ENCODE measurements at places on chromosomes 1 and 21.

- no peak for DNase-seq
Measured at GRCh38 chr1:240646571-240647240, 34.8 kb upstream of the GREM2 start.

DNA sequence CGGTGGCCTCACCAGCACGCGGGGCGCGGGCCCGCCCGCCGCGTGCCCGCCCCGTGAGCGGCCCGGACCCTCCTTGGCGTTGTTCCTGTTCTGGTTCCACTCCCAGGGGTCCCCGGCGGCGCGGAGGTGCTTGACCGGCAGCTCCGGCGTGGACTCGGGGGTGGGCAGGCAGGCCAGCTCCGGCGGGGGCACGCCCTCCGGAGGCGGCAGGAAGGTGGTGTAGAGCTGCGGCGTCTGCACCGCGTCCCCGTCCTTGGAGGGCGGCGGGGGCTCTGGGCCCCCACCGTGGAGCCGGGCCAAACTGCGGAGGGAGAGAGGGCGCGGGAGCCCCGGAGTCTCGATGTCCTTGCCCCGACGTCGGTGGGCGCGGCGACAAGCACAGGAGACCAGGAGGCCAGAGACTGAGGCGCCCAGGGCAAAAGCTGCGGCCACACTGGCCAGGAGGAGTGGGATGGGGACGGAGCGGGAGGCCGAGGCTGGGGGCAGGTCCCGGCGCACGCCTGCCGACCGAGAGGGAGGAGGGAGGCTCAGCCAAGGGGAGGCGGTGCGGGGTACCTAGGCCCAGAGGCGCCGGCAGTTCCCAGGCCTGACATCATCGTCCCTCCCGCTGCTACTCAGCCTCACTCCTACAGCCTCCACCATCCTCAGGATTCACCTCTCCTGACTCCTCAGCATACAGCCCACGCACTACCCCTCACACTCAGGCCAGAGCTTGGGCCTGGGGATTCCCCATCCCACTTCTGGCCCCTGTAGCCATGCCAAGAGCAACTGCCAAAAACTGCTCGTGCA is 13.2 kb downstream of the SEMA6C start:
- DNase-seq, result no peak

- no peak for DNase-seq
Measured at GRCh38 chr1:14111121-14111520, 411.1 kb downstream of the PRDM2 start.

DNA sequence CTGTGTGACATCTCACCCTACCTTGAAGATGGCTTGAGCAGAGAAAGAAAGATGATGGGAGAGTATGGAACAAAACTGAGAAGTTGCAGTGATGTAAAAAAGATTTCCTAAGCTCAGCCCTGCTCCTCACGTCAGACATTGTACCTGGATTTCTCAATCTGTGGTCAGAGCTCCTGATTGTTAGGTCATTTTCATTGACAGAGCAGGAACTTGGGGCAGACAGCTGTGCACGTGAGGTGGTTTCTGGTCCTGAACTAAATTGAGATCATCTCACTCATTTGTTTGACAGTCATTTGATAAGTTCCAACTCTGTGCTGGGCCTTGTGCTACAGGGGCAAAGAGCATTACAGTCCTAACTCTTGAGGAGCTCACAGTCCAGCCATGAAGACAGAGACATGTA is 10.2 kb downstream of the TRAF3IP3 start:
- no peak for DNase-seq

GRCh38 chr1:29761159-29761928 is 525.0 kb downstream of the PTPRU start:
- no peak for DNase-seq

DNA sequence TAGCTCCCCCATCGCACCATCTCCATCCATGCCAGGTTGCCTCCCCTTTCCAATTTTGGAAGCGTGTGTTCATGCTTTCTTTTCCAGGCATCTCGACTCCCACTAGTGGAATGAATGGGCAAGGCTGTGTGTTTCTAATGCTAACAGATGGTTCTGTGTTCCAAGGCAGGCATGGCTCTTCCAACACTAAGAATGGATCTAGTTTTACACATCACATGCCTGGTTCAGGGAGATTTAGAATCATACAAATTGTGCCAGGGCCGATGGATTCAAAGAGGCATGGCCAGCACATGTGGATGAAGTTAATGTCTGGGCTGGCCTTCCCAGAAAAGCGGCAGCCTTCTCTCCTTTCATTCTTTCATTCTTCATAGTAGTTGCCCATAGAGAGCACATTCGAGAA is 438.7 kb downstream of the PRDM2 start:
- DNase-seq, result no peak

DNA sequence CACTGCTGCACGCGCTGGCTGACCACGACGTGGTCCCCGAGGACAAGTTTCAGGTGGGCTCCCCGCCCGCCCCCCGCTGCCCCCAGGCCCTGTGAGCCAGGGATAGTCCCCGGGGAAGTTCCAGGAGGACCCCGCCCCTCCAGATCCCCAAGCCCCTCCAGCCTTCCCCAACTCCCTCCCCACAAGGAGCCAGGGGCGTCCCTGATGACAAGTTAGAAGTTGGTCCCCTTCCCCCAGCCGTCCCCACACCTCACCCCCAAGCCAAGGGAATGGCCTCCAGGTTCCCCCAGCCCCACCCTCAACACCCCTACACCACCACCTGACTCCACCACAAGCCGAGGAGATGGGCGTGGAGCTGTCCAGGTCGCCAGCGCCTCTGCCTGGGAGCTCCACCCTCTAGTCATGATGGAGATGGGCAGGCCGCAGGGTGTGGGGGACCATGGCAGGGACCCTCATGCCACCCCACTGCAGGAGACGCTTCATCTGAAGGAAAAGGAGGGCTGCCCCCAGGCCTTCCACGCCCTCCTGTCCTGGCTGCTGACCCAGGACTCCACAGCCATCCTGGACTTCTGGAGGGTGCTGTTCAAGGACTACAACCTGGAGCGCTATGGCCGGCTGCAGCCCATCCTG is 525 bp downstream of the AIRE start:
- DNase-seq, result no peak

- DNase-seq, result no peak
Measured at GRCh38 chr1:60541831-60542532, 468.4 kb upstream of the C1orf87 start.

DNA sequence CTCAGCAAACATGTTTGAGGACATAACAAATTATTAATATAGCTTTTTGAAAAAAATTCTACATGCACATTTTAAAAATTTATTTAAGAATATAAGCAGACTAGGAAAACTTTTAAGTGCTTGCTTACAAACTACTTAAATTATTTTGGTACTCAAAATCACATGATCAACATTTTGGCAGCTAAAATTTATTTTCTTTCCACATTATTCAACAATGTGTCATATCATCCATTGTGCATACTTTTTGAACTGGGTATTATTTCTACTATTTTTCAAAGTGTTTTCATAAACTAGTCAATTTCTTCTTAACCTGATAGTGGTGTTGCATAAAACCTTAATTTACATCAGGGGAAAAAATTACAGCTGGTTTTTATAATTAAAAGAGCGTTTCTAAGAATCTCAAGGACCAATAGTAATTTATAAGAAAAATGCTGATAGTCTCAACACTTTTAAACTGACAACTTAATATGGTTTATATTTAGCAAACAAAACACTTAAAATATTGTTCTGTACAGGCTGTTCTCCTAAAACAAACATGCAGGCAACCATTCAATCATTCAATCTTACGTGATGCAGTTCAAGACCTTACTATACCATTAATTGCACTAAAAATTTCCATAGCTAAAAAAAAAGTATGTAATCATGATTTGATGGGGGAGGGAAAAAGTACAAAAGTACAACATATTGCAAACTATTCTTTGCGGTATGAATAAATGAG is 105.0 kb downstream of the GPATCH2 start:
- no peak for DNase-seq

DNA sequence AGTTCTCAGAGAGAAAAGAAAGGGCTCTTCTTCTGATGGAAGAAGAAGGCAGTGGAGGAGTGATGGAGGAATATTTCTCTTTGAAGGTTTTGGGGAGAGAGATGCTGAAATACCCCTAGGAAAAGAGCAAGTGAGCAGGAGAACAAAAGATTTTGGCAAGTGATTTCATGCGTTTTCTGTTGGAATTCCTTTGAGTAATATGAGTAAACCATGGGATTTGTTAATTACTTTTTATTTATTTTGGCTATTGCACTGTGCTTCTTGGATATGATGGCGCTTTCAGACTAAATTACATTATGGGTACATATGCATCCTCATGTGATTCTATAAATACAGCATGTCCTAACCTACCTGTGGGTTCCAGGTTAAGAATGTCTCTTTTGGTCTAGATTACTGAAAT is 210.1 kb upstream of the PTGFR start:
- DNase-seq, result no peak

DNA sequence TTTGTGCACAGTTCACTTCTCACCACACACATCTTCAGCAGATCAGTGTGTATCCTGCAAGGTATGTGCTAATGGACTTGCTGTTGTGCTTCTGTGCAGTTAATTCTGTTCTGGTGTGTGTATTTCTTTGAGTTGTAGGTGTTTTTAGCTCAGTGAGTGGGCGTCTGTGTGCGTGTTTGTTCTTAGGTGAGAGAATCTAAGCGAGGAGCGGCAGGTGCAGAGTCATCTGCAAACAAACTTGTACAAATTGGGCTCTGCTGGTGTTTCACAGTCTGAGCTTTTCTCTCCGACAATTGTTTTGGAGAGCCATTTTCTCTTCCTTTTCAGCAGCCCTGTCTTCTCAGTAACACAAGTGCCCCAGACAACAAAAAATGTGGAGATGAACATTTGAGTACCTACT is 43.6 kb downstream of the ACP6 start:
- peak; percentile 76 for DNase-seq

GRCh38 chr1:6261615-6261995 is 707 bp upstream of the GPR153 start:
- no peak for DNase-seq

DNA sequence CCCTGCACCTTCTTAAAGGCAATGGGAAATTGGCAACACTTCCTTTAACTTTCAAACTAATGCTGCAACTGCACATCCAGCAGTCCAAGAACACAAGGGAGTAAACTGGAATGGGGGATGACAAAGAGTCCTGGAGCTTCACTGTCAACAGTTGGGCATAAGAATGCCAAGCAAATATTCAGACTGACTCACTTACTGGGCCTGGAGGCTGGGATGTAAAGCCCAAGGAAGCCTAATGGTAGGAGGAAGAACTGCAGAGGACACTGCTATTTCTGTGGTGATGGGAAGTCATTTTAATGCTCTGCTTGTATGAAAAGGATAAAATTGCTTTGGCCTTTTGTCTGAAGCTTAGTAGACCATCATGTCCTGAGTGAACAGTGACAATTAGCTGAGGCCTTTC is 15.7 kb upstream of the DMRTA2 start:
- DNase-seq, result no peak

DNA sequence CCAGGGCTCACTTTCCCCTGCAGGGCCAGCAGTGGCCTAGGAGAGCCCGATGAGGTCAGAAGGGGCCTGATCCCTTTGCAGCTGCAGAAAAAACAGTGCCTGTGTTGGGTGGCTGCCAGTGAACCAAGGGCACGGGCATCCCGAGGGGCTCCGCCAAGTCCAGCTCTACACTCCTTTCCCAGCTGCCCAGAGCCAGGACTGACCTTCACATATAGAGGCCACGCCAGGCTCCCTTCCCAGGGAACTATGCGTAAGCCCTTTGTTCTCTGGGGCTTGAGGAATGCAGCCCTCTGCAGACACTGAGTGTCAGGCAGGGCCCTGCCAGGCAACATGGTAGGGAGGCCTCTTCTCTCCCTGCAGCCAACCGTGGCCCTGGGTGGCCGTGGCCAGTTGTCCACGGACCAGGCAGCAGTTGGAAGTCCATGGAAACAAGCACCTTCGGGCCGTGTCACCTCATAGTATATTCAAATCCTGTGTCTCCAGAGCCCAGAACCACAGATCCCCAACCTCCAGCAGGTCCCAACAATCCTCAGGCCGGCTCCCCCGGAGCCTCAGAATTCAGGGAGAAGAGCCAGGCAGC is 194.0 kb downstream of the NPHP4 start:
- DNase-seq, result no peak

DNA sequence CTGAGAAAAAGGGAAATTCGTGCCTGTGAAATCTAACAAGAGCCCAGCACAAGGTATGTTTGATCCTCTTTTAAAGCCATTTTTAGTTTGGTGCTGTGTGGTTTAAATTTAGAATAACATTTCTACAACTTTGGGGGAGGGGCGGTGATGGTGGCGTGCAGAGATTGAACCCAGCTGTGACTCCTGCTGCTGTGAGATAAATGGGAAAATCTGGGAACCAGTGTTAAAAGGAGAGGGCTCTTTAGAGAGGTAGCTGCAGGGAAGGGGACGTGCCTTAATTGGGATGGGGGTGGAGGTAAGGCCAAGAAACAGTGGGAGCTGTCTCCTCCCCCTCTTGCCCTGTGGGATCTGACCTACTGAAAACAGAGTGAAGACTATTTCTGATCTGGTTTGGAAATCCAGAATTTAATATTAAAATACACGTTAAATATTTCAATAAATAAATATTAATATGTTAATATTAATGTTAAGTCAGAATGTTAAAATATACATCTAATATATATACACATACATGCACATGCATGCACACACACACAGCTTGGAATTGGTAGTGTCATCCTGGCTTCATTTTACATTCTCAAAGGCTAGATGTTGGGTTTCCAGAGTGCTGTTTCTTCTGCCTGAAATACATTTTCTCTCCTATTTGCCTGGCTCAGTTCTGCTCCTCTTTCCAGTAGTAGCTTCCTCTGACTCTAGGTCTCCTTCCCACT is 30.1 kb upstream of the DNAJC6 start:
- DNase-seq, result no peak

DNA sequence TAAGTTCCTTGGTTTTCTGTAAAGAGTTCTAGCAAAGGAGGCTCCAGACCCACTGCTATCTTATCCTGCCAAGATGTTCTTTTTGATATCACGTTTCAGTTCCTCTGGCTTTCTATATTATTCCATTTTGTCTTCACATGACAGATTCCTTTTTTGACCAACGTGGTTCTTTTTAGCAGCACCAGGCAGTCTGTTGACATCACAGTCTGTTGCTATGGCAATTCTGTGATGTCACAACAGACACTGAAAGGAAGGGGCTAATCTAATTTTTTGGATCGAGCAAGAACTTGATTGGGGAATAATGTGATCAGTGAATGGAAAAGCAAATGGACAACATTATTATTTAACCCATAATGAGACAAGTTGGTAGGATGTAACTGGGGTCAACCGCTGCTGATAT is 64.5 kb upstream of the GOLT1A start:
- DNase-seq, result no peak

GRCh38 chr1:79711001-79711431 is 704.5 kb upstream of the ADGRL4 start:
- no peak for DNase-seq

DNA sequence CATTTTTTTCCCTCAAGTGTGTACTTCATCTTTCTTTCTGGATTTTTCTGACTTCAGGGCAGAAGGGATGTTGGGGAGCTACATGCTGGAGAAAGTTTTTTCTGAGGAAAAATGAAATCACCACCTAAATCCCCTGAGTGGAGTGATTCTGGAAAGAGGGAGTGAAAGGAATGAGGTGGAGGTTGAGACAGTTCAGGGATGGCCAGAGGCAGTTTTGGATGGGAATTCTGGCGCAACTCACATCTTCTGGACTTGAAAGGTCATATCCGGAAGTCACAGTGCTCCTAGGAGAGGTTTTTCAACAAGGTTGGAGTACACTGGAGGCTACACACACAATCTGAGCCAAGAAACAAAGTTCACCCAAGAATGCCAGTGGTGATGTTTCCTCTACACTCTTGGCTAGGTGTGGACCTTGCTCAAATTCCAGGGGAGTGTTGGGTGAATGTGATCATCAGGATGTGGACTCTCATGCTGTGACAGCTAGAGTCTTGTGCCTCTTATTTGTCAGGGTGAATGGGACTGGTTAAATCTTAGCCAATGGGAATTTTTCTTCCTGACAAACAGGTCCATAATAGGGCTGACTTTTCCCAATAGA is 161.5 kb downstream of the HLX start:
- DNase-seq, result no peak

GRCh38 chr1:202282596-202283283 is 59.0 kb downstream of the UBE2T start:
- DNase-seq, result no peak
